ENCODE measurements at places on chromosomes 2 and 18.

- no peak for DNase-seq
These were observed 158.8 kb upstream of the SLC39A10 start for GRCh38 chr2:195498176-195498575.

- DNase-seq, result no peak
These were observed 12.8 kb downstream of the PSMD1 start for GRCh38 chr2:231069379-231070054.

GRCh38 chr2:38010995-38011394 lies 65.0 kb downstream of the CYP1B1 start:
- no peak for DNase-seq

DNA sequence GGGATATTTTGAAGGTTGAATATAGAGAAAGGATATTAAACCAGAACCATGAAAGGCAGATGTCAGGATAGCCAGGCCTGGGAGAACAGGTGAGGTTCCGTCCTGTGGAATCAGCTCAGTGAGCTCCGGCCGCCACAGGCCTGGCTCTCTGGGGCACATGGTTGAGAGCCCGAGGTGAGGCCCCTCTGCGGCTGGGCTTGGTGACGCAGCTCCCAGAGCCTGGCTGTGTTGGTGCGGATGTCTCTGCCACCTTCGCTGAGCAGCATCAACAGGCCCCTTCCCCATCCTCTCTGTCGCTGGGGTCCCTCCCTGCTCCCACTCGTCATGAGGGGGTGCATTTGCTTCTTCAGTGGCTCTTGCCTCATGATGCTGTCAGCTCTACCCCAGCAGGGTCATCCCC lies 70.7 kb upstream of the PXDN start:
- DNase-seq, result no peak

GRCh38 chr2:11784747-11785610 lies 38.5 kb downstream of the LPIN1 start:
- DNase-seq, result no peak

DNA sequence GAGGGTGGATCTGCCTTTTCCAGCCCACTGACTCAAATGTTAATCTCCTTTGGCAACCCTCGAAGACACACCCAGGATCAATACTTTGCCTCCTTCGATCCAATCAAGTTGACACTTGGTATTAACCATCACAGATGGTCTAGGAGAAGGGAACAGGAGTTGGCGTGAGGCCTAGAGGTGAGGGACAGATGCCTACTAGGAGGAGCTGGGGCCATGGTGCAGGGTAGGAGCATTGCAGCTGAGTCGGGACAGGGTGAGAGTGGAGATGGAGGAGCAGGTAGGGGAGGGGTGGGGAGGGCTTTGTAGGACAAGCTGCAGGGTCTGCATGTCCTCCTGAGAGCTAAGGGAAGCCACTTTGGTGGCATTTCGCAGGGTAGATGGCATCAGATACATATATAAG lies 140.0 kb downstream of the VAPA start:
- DNase-seq, result no peak

DNA sequence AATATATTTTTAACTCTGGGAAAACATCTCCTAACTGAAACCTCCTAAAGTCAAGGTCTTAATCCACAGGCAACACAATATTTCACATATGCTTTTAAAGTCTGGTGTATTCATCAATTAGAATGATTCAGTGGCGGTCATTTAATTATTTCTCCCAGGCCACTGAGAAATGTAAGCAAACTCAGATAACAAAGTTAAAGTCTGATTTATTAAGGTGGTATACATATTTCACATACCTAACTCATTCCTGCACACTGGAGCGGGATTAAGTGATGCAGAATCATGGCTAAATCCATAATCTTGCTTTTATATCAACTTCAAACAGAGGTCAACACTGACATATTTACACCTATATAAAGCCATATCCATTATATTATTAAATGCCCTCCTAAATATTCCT lies 43.7 kb downstream of the FRZB start:
- DNase-seq, result no peak

- no peak for DNase-seq
These were observed 17.2 kb downstream of the PCBP1 start for GRCh38 chr2:70104231-70105111.

- peak; percentile 74 for DNase-seq
These were observed 137.5 kb downstream of the PTGR3 start for GRCh38 chr18:75071484-75071785.

Measured in osteocyte (in vitro differentiated cells).